ENCODE measurements at places on chromosomes 2 and 18. TPM values are rescaled to one million over a fixed set of nuclear protein-coding genes. Genes with fewer than 3 reads are reported as not detected.

Gene TCF23
- not detected for total RNA-seq

DNA sequence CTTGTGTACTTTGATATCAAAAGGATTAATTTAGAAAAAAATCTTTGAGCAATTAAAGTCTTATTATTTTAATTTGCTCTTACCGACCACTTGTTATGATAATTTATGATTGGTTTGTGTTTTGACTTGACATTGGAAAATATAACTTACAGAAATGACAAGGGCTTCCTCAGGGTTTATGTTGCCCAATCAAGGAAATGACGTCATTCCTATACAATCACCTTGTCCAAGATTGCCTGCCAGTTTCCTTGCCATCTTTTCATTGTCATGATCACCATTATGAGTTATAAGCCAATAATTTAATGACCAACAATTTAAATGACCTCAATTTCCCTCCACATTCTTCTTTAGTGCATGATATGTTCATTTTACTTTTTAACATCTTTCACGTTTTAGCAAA lies 351.8 kb upstream of the TMEFF2 start:
- no peak for DNase-seq

DNA sequence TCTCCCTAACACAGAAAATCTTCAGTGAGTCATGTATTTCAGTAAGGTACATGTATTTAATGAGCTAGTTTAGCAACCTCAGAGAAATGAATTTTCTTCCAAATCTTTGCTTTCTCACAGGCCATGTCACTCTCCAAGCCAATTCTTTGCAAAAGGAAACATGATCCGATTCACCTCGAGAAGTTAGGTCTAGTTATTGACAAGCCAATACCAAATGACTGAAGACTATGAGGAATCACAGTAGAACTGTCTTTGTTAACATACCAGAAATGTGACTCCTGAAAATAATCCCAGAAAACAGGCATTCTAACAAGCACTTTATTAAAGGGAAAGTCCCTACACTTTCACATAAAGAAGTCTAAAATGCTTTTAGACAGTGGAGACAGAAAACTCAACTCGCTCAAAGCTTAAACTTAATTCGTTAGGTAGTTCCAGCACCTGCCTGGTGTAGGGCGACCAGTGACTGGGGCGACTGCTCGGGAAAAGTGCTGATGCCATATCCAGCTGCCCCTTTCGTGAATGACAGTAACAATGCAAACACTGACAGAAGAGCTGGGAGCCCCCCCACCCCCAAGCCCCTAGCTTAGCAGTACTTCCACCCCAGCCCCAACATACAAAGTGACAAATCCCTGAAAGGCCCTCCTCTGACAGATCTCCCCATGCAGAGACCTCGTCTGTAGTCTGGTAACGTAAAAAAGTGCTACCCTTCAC lies 1.8 kb downstream of the MEMO1 start:
- DNase-seq, result no peak

Gene VSNL1
- total RNA-seq, result not detected

DNA sequence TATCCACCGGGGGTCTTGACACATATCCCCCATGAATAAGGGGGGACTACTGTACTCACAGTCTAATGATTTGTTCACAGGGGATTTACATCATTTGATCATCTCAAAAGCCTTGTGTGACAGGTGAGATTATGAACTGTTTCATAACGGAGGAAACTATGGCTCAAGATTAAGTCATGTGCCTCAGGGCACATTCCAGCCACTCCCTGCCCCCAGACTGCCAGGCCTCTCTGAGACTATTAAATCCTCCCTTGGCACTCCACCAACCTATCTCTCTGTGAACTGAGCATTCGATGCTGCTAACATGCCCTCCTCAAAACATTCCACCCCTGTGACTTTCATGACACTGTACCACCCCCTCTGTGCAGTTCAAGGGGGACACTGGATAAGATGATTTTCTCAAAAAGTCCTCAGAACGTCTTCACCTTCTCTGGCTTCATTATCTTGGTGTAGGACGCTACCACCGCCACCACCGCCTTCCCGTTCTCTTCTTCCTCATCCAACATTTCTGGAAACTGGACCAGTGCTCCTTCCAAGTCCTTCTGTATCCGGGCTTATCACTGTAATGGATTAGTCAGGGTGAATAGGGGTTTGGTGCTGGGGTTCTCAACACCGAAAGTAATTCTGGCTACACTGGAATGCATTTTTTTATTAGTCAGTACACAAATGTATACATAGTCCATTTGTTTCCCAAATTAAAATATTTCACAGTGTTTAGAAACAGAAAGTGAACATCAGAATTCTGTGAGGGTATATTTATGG lies 169.6 kb downstream of the KCNS3 start:
- DNase-seq, result no peak
